Body of pancreas (tissue), 4 donors: ENCODE measurements at places on chromosomes 11 and 22.

DNA sequence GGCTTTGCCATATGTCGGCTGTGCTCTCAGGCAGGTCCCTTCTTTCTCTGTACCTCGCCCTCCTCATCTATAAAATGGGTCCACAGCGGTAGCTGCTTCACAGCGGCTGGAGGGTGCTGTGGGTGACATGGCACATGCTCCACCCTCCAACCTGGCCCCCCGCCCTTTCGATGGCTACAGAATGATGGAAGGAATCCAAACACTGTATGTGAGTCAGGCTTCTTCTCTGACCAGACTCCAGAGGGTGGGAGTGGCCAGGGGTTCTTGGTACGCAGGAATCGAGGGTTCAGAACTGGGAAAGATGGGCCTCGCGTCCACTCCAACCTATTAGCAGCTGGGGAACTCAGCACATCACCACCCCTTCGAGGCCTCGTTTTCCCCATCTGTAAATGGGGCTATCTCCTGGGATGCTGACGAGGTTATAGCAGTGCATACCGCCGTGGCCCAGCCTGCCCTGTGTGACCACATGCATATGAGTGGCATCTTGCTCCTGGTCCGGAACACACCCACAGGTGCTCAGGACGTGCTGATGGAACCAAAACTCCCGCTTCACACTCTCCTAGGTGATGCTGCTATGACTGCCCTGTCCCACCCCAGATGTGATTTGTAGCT lies 26.4 kb downstream of the MN1 start:
- H3K4me3 ChIP-seq = no peak overlapping the region
- no peak overlapping the region for H3K27ac ChIP-seq
- no peaks in the 10 kb centered on the region for H3K27me3 ChIP-seq
- no peaks in the 10 kb centered on the region for H3K36me3 ChIP-seq

GRCh38 chr11:123377355-123377754 lies 52.7 kb upstream of the GRAMD1B start:
- H3K27ac ChIP-seq = no peak overlapping the region
- no peaks in the 10 kb centered on the region for H3K36me3 ChIP-seq
- no peak for DNase-seq
- no peaks in the 10 kb centered on the region for H3K27me3 ChIP-seq
- no peak overlapping the region for H3K4me3 ChIP-seq
- no peaks in the 10 kb centered on the region for H3K4me1 ChIP-seq

DNA sequence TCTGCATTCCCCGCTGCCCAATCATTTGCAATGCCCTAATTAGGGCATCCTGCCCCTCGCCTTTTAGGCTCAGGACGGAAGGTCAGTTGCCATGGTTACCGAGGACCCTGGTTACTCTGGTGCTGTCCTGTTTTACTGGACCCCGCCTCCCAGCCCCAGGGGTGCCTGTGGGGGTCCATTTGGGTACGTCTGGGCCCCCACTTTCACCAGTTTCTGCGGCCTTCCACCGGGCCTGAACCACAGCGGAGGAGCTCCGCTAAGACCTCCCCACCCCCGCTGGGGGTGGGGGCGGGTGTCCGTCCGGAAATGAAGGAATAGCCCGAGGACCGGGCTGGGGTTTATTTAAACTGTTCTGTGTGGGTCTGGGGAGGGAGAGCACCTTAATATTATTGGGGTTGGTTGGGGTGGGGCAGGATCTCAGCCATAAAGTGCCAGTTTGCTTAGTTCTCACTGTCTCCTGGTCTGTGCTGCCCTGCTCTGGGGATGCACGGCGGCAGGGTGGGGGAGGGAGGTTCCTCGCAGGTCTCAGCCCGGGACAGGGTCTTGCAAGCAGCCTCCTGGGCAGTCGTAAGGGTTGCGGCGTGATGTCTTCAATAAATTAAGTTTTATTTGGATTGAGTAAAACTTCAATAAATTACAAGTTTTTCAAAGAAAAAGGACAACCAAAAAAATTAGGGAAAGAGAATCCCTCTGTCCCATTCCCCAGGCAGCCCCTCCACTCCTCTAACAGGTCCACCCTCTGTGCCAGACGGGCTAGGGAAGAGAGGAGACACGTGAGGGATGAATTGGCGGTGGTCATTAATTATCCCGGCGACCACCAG lies 5.3 kb downstream of the PHOX2A start:
- peaks cover 26% of the 10 kb centered on the region for H3K27me3 ChIP-seq
- peaks cover 2% of the 10 kb centered on the region for H3K36me3 ChIP-seq
- DNase-seq = no peak
- peaks cover 22% of the 10 kb centered on the region for H3K4me1 ChIP-seq
- H3K27ac ChIP-seq = no peak overlapping the region

DNA sequence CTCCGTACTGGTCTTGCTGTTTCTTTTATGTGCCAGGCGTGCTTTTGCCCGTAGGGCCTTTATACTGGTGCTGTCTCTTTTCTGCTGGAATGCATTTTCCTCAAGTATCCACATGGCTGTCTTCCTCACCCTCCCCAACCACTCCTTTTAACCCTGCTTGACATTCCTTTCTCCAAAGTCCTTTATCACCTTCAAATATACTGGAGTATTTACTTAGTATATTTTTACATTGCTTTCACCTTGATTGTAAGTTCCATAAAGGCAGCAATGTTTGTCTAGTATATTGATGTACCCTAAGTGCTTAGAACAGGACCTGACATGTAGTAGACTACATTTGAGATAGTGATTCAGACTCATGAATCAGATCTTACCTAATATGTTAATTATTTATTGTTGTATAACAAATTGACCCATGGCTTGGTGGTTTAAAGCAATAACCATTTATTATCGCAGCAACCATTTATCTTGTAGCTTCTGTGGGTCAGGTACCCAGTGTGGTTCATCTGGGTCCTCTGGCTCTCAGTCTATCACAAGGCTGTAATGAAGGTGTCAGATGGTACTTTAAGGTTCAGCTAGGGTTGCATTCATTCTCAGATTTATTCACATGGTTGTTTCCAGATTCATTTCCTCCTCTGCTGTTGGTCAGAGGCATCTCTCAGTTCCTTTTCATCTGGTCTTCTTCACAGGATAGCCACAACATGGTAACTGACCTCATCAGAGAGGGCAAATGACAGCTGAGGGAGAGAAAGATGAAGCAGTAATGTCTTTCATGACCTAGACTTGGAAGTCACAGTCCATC lies 34.2 kb downstream of the DDX10 start:
- H3K27ac ChIP-seq = no peak overlapping the region
- H3K4me1 ChIP-seq = no peaks in the 10 kb centered on the region
- DNase-seq = no peak
- no peaks in the 10 kb centered on the region for H3K36me3 ChIP-seq
- H3K4me3 ChIP-seq = no peak overlapping the region
- H3K27me3 ChIP-seq = no peaks in the 10 kb centered on the region

DNA sequence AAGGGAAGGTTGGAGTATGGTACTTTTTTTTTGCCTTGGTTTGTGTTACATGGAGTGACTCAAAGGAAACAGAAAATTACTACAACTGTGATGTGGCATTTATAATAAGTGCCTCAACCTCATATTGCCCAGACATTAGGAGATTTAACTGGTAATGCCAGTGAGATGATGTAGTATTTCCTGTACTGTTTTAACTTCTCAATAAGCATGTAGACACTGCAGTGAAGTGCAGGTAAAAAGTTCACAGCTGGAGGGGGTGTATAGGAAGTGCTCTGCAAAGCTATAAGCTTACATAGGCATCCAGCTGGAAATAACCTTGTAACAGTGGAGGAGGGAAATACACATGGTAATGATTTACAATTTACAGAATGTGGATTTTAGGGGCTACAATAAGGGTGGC lies 138.2 kb upstream of the MTMR2 start:
- H3K4me1 ChIP-seq = no peaks in the 10 kb centered on the region
- no peak overlapping the region for H3K4me3 ChIP-seq
- H3K27me3 ChIP-seq = no peaks in the 10 kb centered on the region
